ENCODE measurements at places on chromosomes 3 and 15.

- no peaks in the 10 kb centered on the region for H3K27me3 ChIP-seq
- no peak for DNase-seq
- no peak overlapping the region for H3K4me3 ChIP-seq
These were observed 730.2 kb downstream of the TUSC7 start for GRCh38 chr3:117439812-117440211.

DNA sequence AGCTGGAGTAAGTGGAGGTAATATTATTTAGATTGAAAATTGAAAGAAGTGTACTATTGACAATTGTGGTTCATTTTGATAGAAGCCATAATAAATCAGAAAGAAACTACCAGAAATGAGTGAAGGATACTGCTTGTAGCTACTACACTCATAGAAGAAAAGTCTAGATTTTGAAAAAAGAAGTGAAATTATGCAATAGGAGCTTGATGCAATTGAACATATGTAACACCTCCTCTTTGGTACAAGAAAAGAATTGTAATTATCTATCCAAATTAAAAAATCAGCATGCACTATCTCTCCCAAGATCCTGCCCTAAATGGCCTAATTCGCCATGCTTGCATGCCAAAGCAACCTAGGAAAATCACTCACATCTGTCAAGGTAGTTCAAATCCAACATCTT, 51.1 kb upstream of the CD200R1L start:
- H3K27ac ChIP-seq: no peak overlapping the region
- DNase-seq: no peak
- no peak overlapping the region for H3K4me3 ChIP-seq
- peaks cover 4% of the 10 kb centered on the region for H3K4me1 ChIP-seq
- no peaks in the 10 kb centered on the region for H3K36me3 ChIP-seq
- no peaks in the 10 kb centered on the region for H3K27me3 ChIP-seq

GRCh38 chr3:178498871-178499270, 37.4 kb upstream of the KCNMB2 start:
- no peaks in the 10 kb centered on the region for H3K27me3 ChIP-seq
- no peak overlapping the region for H3K4me3 ChIP-seq
- no peak for DNase-seq
- H3K27ac ChIP-seq: no peak overlapping the region
- peaks cover 1% of the 10 kb centered on the region for H3K36me3 ChIP-seq
- H3K4me1 ChIP-seq: no peaks in the 10 kb centered on the region

- no peaks in the 10 kb centered on the region for H3K4me1 ChIP-seq
- no peak overlapping the region for H3K27ac ChIP-seq
- no peak for DNase-seq
- peaks cover 5% of the 10 kb centered on the region for H3K27me3 ChIP-seq
- H3K36me3 ChIP-seq: no peaks in the 10 kb centered on the region
- no peak overlapping the region for H3K4me3 ChIP-seq
These were observed 43.6 kb downstream of the RYR3 start for GRCh38 chr15:33354411-33354810.

DNA sequence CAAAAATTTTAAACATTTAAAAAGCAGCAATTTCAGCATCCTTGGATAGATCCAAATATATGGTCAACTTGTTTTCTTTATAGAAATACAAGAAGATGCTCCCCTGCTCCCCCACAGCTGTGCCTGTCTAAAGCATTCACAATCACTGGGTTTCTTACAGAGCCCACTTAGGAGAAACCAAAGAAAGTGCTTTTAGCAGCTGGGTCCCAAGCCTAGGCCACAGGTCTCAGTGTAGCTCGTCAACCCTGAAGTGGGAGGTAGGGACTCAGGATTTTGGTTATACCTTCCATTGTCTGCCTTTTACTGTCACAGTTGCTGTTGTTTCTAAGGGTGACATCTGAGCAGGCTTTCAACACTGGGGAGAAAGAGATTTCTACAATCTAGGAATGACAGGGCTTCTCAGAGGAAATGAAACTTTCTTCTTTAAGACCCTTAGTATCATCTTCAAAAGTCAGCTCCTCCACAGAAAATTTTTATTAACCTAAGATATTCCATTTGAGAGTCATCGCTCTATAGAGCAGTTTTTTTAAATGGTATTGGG, 199.3 kb upstream of the CMC1 start:
- DNase-seq: no peak
- peaks cover 4% of the 10 kb centered on the region for H3K27me3 ChIP-seq

DNA sequence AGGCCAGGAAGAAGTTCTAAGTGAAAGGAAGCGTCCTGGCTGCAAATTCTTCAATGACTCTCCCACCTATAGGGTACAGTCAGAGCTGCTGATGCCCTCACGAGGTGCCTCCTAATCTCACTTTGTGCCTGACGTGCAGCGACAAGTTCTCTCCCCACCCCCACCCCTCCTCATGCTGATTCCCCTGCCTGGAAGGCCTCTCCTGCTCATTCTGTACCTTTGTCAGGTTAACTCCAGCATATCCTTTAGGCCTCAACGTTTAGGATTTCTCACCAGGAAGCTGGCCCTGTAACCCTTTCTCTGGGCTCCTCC, 25.0 kb downstream of the SLC12A8 start:
- H3K4me3 ChIP-seq: no peak overlapping the region
- no peaks in the 10 kb centered on the region for H3K36me3 ChIP-seq
- peaks cover 2% of the 10 kb centered on the region for H3K27me3 ChIP-seq
- DNase-seq: no peak

- no peak for DNase-seq
- no peak overlapping the region for H3K27ac ChIP-seq
- peaks cover 43% of the 10 kb centered on the region for H3K36me3 ChIP-seq
- H3K27me3 ChIP-seq: no peaks in the 10 kb centered on the region
- H3K4me1 ChIP-seq: no peaks in the 10 kb centered on the region
These were observed 19.9 kb upstream of the RTP2 start for GRCh38 chr3:187722206-187722612.

DNA sequence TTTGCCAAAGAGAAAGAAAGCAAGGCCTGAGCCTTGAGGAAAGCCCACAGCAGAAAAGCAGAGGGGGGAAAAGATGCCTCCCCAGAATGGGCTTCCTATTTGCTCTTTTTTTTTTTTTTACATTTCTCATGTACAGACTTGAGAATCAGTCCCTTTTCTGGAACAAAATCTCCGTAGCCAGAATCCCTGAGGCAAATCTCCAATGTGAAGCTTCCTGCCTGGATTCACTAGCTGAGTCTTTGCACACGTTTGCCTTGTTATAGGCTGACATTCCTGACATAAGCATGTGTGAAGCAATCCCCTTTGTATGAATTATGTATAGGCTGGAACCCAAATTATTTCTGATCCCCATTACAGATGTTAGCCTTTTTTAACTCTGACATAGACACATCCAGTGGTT, 52.2 kb upstream of the ACTL6A start:
- H3K27me3 ChIP-seq: peaks cover 14% of the 10 kb centered on the region
- H3K4me1 ChIP-seq: no peaks in the 10 kb centered on the region
- no peaks in the 10 kb centered on the region for H3K36me3 ChIP-seq
- no peak for DNase-seq
- H3K4me3 ChIP-seq: no peak overlapping the region

DNA sequence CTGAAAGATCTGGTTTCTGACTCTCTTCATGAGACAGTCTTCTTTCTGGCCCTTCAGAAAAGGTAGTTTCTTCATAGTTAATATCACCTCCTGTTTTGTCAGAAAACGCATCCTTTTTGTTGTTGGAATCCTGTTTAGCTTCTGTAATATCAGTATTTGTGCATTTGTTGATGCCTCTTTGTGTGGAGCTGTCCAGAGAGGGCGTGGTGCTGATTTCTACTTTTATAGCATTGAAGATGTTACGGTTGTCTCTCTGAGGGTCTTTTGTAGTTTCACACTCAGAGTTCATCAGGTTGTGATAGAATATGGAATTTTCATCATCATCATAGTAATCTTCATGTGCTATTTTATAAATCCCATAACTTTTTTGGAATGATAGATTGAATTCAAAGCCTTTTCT, 8.9 kb downstream of the GPR149 start:
- DNase-seq: no peak
- H3K4me1 ChIP-seq: no peaks in the 10 kb centered on the region
- H3K27me3 ChIP-seq: peaks cover 2% of the 10 kb centered on the region
- no peak overlapping the region for H3K4me3 ChIP-seq
- H3K36me3 ChIP-seq: no peaks in the 10 kb centered on the region

GRCh38 chr15:67794832-67795574, 30.3 kb upstream of the SKOR1 start:
- no peaks in the 10 kb centered on the region for H3K27me3 ChIP-seq
- H3K27ac ChIP-seq: no peak overlapping the region
- DNase-seq: peak; percentile 64

- DNase-seq: no peak
- H3K36me3 ChIP-seq: no peaks in the 10 kb centered on the region
- no peaks in the 10 kb centered on the region for H3K4me1 ChIP-seq
- no peak overlapping the region for H3K4me3 ChIP-seq
These were observed 265.9 kb downstream of the OCA2 start for GRCh38 chr15:27833178-27833577.

- H3K4me3 ChIP-seq: no peak overlapping the region
- H3K27ac ChIP-seq: no peak overlapping the region
- H3K27me3 ChIP-seq: peaks cover 14% of the 10 kb centered on the region
- DNase-seq: no peak
- no peaks in the 10 kb centered on the region for H3K36me3 ChIP-seq
These were observed 65.0 kb upstream of the ATP2B2 start for GRCh38 chr3:10570196-10570946.

DNA sequence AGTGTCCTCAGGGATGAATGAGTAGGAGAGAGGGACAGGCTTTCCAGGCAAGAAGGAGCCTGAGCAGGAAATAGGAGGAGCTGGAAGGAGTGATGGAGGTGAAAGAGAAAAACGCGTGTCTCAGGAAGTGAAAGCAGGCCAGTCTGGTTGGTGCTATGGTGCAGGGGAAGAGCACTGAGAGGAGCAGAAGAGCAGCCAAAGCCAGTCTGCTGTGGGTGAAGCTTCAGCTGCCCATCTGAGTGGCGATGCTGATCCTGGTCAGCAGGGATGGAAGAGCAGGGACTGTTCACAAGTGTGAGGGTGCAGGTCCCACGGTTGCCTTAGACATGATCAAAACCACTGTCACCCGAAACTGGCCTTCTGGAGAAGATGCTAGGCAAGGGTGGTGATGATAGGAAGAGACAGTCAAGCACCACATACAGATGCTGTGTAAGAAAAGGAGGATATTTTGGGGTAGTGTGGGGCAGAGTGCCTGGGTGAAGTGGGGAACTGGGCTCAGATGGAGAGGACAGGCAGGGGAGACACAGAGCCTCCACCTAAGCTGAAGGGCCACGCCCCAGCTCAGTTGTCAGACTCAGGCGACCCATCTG, 5.5 kb upstream of the KY start:
- peaks cover 5% of the 10 kb centered on the region for H3K27me3 ChIP-seq
- H3K4me3 ChIP-seq: no peak overlapping the region
- H3K4me1 ChIP-seq: no peaks in the 10 kb centered on the region
- no peaks in the 10 kb centered on the region for H3K36me3 ChIP-seq
- no peak overlapping the region for H3K27ac ChIP-seq

DNA sequence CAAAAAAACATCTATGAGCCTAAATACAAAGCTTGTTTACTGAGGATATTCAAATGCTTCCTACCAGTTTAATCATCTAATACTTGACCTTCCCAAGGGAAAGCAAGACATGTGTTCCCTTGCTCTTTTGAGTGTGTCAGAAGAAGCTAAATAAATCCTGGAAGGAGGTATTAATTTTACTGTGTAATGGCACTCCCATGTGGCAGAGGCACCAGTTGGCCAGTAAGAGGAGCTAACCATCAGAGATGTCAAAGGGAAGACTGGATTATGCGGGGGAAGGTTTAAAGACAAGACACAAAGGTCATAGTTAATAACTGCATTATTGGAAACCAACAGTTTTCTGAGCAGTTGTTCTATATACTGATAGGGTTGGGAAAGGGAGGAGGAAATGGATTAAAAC, 125.1 kb downstream of the SUCLG2 start:
- H3K27ac ChIP-seq: no peak overlapping the region
- peaks cover 43% of the 10 kb centered on the region for H3K36me3 ChIP-seq
- peaks cover 11% of the 10 kb centered on the region for H3K4me1 ChIP-seq
- DNase-seq: no peak
- H3K4me3 ChIP-seq: no peak overlapping the region

- no peak overlapping the region for H3K27ac ChIP-seq
- H3K4me3 ChIP-seq: no peak overlapping the region
- no peaks in the 10 kb centered on the region for H3K27me3 ChIP-seq
These were observed 7.4 kb downstream of the PLCB2 start for GRCh38 chr15:40300367-40300766.

DNA sequence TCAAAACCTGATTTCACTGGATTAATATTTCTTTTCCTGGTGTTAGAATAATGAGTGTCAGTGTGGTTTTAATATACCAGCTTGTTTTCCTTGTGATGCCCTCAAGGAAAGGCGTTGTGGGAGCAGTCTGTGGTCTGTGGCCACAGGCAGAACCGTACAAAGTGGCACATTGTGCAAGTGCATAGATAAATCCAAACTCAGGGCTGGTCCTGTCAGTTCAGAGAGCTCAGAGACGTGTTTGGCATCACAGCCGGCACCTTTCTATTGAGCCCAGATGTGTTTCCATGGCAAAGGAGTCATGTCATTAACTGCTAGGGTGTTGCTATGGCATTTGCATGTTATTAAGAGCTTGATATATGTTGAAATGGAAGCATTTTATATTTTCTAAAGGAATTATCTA, 289.9 kb upstream of the RASGRP1 start:
- no peak for DNase-seq
- no peaks in the 10 kb centered on the region for H3K4me1 ChIP-seq
- no peaks in the 10 kb centered on the region for H3K36me3 ChIP-seq
- no peak overlapping the region for H3K27ac ChIP-seq
- peaks cover 3% of the 10 kb centered on the region for H3K27me3 ChIP-seq

- H3K36me3 ChIP-seq: peaks cover 5% of the 10 kb centered on the region
- H3K27ac ChIP-seq: no peak overlapping the region
- H3K4me1 ChIP-seq: peaks cover 23% of the 10 kb centered on the region
These were observed 15.9 kb upstream of the FOXP1 start for GRCh38 chr3:71599416-71599815.

GRCh38 chr3:149377408-149378364, at the start of gene TM4SF1:
TSS of gene TM4SF1 (minus strand) at chr3:149377649. CDS start at chr3:149377547, 102 bp downstream.
- DNase-seq: no peak
- H3K36me3 ChIP-seq: no peaks in the 10 kb centered on the region
- H3K27me3 ChIP-seq: peaks cover 1% of the 10 kb centered on the region
- H3K4me1 ChIP-seq: no peaks in the 10 kb centered on the region
- H3K27ac ChIP-seq: no peak within 1 kb of the TSS

DNA sequence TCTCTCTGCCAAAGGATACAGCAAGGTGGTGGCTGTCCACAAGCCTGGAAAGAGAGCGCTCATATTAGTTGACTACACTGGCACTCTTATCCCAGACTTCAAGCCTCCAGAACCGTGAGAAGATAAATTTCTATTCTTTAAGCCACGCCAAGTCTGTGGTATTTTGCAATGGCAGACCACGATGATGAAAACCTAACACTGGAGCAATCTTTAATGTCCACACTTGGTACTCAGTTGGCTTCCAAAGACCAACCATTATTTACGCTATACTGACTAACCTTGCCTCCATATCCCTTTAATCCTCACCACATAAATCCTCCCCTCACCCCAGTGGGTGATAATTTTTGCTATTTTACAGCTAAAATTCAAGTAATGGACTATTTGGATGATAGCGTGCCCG, 16.9 kb upstream of the LACTB start:
- H3K4me3 ChIP-seq: no peak overlapping the region
- H3K36me3 ChIP-seq: no peaks in the 10 kb centered on the region
- no peak overlapping the region for H3K27ac ChIP-seq
- H3K4me1 ChIP-seq: no peaks in the 10 kb centered on the region
- H3K27me3 ChIP-seq: peaks cover 12% of the 10 kb centered on the region

- H3K4me1 ChIP-seq: peaks cover 97% of the 10 kb centered on the region
- no peaks in the 10 kb centered on the region for H3K27me3 ChIP-seq
- DNase-seq: peak; percentile 51
- peaks cover 3% of the 10 kb centered on the region for H3K36me3 ChIP-seq
- H3K4me3 ChIP-seq: peak overlapping the region; percentile 61
These were observed 13.9 kb downstream of the ARHGEF3 start for GRCh38 chr3:56787784-56788256.
